Stimulated activated CD8-positive, alpha-beta memory T cell treated with anti-CD3 and anti-CD28 coated beads, Interleukin-4, amount 100 ng/mL, for 1 hour (primary cell): ENCODE measurements at places on chromosomes 12 and 14.

- DNase-seq: no peak
Measured at GRCh38 chr14:36507847-36508417, 12.1 kb downstream of the NKX2-1 start.

- no peak for DNase-seq
Measured at GRCh38 chr14:100599981-100600380, 12.8 kb upstream of the BEGAIN start.

DNA sequence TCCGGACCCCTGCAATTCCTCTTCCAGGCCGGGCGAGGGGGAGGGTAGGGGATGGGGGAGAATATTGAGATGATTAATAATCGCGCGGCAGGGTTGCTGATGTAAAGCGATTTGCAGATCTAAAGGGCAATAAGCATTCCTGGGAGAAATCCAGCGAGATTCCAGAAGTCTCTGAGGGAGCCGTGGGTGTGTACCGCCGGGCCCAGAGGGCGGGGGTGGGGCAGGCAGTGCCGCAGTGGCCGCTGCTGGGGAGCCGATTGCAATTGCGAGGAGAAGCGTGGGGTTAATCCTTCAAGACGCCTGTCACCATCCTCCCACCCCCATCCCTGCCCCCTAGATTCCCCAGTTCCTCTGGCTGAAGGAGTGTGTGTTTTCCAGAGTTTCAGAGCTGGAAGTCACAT is 16.4 kb downstream of the FOS start:
- no peak for DNase-seq

- DNase-seq: no peak
Measured at GRCh38 chr14:78863143-78863542, 693.0 kb downstream of the NRXN3 start.

DNA sequence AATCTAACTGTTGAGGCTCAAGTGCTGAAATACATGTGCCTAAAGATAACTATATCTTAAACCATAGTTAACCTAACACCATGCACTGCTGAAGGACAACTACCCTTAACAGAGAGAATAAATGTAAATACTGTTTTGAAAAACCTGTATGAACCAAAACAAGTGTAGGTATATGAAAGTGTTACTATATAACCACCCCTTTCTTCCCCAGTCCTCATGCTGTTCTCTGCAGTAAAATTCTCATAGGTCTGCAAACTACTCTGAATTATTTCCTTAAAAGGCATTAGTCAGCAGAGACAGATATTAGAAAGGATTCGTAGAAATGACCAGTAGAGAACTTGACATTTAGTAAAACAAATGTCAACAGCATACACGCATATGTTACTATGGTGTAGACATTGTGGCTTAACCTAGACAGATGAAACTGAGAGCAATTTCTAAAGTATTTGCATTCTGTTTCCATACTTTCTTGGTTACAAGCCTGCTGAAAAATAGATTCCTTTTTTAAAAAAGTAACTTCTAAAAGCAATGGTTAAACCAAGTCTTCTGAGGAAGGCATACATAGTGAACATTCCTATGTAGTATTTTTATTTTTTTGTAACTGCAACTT is 13.9 kb downstream of the CSRP2 start:
- DNase-seq: no peak

DNA sequence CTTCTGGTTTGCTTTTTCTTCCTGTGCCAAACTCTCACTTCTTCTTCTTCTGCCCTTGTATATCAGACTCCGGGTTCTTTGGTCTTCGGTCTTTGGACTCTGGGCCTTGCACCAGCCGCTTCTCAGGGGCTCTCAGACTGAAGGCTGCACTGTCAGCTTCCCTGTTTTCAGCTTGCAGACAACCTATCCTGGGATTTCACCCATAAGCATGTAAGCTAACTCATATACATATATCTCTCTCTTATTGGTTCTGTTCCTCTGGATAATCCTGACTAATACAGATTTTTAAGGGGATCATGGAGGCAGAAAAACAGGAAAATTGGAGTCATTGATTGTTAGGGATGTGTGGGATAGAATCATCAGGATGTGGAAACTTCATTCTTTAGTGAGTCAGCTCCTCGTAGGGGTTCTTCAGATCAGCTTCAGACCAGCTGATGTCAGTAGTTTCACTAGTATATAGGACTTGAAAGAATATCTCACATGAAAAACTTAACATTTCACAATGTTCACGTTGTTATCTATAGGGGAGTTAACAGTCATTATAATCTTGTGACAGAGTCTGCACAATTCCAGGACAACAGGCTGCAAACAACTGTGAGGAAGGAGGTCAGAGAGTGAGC is 102.9 kb downstream of the RASSF9 start:
- no peak for DNase-seq

- DNase-seq: no peak
Measured at GRCh38 chr12:2844786-2845185, 10.0 kb upstream of the NRIP2 start.

GRCh38 chr12:96872961-96873360 is 34.1 kb upstream of the NEDD1 start:
- no peak for DNase-seq
